ENCODE measurements at places on chromosomes 7 and 10.

DNA sequence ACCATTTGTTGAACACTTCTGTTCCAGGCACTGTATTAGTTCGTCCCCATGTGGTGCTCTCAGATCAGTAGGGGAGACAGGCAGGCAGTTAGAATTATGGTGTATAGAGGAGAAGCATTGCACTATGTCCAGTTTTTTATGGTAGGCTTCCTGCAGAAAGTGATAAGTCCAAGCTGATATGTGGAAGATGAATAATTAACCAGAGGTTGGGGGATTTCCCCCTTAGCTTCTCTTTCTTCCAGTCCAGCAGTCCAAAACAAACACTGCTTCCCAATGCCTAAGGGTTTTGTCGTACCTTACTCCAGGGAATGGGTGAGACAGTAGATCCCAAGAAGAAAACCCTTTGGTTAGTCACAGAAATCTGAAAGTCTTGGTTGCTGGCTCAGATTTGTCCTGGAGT, 19.2 kb downstream of the HIF1AN start:
- no peak for DNase-seq

- no peak for DNase-seq
Observed at GRCh38 chr7:159125104-159125954, 19.3 kb downstream of the VIPR2 start.

- DNase-seq: no peak
Observed at GRCh38 chr10:18437486-18437885, 213.9 kb downstream of the NSUN6 start.

- no peak for DNase-seq
Observed at GRCh38 chr10:21368728-21369425, 156.6 kb downstream of the SKIDA1 start.

- no peak for DNase-seq
Observed at GRCh38 chr10:49318755-49319154, 19.8 kb downstream of the C10orf71 start.

- DNase-seq: no peak
Observed at GRCh38 chr10:42812028-42812427, 29.4 kb downstream of the BMS1 start.

GRCh38 chr7:105655067-105655466, 73.8 kb upstream of the EFCAB10 start:
- no peak for DNase-seq

DNA sequence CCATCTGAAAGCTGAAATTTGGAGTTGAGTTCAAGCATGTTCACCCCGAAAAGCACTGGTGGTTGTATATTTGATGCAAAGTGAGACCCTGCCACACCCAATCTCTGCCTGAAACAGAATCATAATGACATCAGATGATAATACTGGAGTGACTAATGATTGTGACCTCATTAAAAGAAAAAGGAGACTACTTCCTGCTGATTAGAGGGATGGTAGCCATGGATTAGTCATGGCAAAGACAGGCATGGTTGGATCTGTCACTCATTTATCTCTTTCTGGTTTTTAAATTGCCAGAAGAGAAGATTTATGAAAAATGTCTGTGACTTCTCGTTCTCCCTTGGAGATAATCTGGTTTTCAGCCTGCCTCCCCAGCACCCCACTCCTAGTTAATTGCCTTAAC, 101.2 kb downstream of the BAMBI start:
- no peak for DNase-seq

- DNase-seq: peak; percentile 58
Observed at GRCh38 chr10:71094712-71095390, 117.5 kb upstream of the UNC5B start.

DNA sequence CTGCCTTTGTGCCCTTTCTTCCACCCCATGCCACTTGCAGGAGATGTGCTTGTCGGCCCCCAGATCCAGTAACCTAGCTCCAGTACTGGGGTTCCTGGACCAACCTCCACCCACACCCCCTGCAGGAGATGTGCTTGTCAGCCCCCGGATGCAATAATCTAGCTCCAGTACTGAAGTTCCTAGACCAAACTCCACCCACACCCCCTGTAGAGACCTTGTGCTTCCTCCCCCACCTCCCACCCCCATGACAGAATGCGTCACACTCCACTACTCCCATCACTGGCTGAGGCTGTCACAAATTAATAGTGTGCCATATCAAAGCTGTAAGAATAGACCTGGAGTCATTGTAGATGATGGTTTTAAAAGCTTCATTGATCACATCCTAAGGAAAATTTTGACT, 185.0 kb downstream of the BICC1 start:
- DNase-seq: no peak

DNA sequence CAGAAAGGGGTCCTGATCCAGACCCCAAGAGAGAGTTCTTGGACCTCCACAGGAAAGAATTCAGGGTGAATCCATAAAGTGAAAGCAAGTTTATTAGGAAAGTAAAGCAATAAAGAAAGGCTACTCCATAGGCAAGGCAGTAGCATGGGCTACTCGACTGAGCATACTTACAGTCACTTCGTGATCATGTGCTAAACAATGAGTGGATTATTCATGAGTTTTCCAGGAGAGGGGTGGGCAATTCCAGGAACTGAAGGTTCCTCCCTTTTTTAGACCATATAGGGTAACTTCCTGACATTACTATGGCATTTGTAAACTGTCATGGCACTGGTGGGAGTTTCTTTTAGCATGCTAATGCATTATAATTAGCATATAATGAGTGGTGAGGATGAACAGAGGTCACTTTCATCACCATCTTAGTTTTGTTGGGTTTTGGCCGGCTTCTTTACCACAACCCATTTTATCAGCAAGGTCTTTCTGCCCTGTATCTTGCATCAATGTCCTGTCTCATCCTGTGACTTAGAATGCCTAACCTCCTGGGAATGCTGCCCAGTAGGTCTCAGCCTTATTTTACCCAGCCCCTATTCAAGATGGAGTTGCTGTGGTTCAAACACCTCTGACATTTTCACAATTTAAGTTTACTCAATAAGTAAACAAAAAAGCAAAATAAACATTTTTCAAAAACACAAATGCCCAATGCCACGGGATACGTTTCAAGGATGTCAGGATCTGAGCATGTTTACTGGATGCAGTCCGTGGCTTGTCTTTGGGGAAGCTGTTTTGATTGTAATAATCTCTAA, 37.0 kb downstream of the ALOX5 start:
- no peak for DNase-seq

GRCh38 chr10:132044803-132045202, 20.9 kb upstream of the JAKMIP3 start:
- DNase-seq: no peak

DNA sequence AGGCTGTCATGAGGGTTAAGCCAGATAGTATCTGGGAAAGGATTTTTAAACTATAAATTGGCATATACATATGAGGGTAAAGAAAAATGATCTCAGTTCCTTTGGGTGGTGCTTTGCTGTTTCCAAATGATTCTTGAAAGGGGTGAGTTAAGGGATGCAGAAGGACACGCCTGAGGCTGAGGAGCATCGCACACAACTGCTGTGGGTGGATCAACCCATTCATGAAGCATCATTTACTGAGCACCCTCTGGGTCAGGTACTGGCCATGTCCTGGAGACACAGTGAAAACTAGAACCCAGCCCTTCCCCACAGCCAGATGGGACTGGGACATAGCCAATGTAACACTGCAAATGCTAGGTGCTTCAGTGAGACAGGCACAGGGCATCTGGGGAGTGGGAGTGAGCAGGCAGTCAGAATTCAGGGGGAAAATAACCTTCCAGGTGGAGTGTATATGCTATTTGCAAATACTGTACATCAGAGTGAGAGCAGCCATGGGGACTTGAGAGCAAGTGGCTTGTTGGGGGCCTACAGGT, 112.1 kb downstream of the WDFY4 start:
- DNase-seq: no peak

DNA sequence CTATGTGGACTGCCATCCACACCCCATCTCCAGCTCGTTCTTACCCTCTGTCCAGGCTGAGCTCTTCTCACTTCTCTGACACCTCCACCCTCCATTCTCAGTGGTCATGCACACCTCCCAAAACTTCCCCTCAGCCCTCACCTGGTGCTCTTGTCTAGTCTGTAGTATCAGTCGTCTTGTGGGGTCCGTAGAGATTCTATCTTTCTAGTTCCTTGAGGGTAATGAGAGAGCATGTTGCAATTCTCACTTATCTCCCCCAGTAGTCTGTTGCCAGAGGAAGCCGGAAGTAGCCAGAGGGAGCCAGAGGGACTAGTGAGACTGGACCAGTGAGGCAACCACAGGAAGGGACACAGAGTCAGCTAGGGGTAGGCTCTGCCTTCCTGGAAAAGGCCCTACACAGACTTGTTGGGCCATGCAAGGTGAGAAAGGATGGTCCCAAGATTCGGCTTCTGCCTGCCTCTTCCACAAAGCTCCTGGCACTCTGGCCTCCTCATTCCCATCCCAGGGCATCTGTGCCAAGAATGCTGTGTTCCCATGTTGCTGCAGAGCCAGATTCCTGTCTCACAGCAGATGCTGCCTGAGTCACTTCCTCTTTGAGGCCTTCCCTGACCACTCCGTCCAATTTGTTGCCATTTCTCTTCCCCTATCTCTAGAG, 50.6 kb upstream of the DUSP5 start:
- DNase-seq: no peak

DNA sequence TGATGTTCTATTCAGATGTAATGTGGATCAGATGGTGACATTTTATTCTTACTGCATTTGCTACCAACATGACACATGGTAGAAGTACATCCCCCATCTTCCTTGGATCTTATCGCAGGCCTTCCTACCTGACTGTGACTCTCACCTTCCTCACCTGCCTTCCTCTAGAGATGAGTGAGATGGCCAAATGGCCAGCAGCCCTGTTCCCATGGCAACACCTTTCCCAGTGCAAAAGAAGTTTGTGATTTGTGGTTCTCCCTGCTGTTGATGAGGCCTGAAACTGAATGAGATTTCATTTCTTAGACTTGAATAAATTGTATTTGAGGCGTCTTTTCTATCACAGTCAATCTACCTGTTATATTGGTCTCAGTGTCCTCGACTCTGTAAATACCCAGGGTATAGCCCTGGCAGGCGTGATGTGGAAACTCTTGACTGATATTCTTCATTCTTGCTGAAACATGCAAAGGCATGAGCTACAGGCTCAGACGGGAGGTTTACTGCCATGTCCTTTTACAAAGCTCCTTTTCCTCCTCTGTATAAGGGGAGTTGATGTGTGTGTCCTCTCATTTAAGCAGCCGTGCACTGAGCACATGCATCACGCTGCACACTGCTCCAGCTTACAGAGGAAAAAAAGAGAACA, 440.7 kb upstream of the AKR1E2 start:
- DNase-seq: no peak

GRCh38 chr7:25847336-25848070, 304.5 kb upstream of the NFE2L3 start:
- DNase-seq: no peak

GRCh38 chr7:50190776-50191175, 97.7 kb upstream of the ZPBP start:
- DNase-seq: no peak

GRCh38 chr10:71687077-71687476, 32.5 kb downstream of the C10orf105 start:
- DNase-seq: no peak

GRCh38 chr10:99530108-99531025, 2.4 kb upstream of the NKX2-3 start:
- DNase-seq: no peak

GRCh38 chr7:98836811-98837629, 32.8 kb downstream of the TMEM130 start:
- peak; percentile 22 for DNase-seq

- DNase-seq: peak; percentile 21
Observed at GRCh38 chr10:42754155-42755027, 28.2 kb upstream of the BMS1 start.

- DNase-seq: no peak
Observed at GRCh38 chr7:135653340-135654080, 8.8 kb upstream of the STMP1 start.

DNA sequence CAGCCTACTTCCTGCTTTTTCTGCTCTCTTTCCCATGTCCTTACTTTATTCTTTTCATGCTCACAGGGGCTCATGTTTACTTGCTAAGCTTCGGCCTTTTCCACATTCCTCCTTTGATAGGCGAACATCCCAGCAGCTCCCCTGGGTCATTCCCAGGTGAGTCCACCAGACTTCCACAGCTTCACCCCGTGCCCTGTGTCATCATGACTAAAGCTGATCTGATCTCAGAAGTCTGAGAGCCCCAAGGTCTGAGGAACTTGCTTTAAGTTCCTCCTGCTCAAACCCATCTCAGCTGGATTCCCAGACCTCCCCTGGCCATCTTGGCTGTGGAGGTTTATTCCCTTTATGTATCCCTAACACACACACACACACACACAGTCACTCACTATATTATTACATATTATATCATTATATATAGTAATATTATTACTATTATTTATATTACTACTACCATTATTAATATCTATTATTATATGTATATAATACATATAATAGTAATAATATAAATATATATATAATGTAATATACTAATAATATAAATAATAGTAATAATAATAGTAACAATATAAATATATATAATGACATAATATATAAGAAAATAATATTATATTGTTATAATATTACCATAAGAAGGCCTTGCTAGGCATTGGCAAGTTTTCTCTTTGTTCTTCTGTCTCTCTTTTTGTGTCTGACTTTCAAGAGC, 295.9 kb downstream of the PTEN start:
- DNase-seq: no peak

GRCh38 chr10:110455446-110455845, 42.3 kb upstream of the DUSP5 start:
- DNase-seq: peak; percentile 23

DNA sequence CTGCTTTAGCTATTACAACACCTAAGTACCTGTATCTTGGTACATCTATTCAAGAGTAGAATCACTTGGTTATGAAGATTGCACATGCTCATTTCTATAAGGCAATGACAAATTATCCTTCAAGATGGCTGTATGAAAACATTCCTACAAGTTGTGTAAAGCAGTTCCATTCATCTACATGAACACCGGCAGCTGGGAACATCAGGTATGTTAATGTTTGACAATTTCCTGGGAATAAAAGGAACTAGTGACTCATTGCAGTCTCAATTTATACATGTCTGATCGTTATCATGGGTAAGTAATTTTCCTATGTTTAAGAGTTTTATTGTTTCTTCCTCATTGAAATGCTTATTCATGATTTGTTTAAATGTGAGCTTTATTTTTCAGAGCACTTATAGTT, 203.2 kb upstream of the SEMA3E start:
- no peak for DNase-seq

- DNase-seq: no peak
Observed at GRCh38 chr10:108000365-108000764, 835.9 kb upstream of the SORCS1 start.

DNA sequence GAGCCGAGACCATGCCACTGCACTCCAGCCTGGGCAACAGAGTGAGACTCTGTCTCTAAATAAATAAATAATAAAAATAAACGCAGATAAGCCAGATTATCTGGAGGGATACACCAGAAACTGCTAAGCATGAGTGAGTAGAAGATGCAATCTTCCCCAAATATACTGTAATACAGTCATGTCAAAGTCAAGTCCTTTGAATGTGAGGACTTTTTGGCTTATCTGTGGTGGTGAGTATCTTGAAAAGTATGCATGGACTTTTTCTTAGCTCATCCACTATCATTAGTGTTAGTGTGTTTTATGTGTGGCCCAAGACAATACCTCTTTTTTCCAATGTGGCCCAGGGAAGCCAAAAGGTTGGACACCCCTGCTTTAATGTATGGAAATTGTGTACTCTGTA, 44.7 kb upstream of the PITRM1 start:
- DNase-seq: no peak

- DNase-seq: no peak
Observed at GRCh38 chr10:124698545-124699469, 45.4 kb downstream of the FAM53B start.
